ENCODE measurements at places on chromosomes 3 and 15.

- no peak for DNase-seq
Measured at GRCh38 chr15:95866711-95867440, 463.6 kb upstream of the NR2F2 start.

DNA sequence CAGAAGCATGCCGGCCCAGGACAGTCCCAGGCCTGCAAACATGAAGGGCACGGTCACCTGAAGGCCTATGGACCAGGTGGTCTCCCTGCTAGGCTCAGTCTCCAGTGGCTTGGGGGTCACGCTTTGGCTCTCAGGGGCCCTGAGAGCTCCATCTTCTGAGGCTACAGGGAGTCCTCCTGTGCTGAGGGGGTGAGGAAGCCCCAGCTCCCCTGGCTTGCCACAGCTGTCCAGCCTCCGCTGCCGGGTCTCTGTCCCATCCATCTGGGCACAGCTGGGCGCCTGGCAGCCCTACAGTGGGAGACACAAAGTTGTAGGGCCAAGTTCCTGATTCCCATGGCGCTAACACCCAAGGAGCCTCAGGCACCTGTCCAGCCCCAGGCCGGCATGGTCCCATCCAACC lies 16.0 kb downstream of the SLC41A3 start:
- no peak for DNase-seq

DNA sequence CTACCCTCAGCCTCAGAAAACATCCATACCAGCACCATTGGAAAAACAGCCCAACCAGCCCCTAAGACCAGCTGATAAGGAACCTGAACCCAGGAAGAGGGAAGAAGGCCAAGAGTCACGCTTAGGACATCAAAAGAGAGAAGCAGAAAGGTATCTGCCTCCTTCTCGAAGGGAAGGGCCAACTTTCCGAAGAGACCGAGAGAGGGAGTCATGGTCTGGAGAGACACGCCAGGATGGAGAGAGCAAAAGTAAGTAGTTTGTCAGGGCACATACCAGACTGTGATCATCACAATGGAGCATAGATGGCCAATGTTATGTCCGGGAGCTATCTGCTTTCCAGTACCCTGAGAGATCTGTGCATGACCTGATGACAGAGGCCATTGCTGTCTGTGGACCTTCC lies 31.0 kb upstream of the RBM5 start:
- DNase-seq = no peak

GRCh38 chr3:109702252-109702651 lies 364.9 kb upstream of the DPPA4 start:
- no peak for DNase-seq

GRCh38 chr3:108494906-108495531 lies 15.4 kb downstream of the MYH15 start:
- no peak for DNase-seq

GRCh38 chr15:74897300-74897701 lies 7.5 kb downstream of the MPI start:
- DNase-seq = no peak

DNA sequence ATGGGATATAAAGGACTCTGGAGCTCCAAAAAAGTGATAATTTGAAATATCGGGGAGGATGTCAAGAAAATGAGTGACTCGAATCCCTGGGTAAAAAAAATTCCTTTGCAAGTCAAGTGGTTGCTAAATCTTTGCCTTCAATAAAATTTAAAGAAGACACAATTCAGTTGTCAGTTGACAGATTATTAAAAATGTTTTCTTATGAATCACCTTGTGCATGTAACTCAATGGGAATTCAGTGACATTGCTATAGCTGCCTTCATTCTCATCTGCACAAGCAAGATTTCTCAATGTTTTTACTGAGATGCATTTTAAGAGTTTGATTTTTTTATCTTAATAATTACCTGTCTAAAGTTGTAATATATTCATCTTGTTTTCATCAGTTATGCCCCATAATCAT lies 264.0 kb upstream of the IL12A start:
- no peak for DNase-seq

- DNase-seq = no peak
Measured at GRCh38 chr15:49876401-49877038, 242.5 kb downstream of the ATP8B4 start.

DNA sequence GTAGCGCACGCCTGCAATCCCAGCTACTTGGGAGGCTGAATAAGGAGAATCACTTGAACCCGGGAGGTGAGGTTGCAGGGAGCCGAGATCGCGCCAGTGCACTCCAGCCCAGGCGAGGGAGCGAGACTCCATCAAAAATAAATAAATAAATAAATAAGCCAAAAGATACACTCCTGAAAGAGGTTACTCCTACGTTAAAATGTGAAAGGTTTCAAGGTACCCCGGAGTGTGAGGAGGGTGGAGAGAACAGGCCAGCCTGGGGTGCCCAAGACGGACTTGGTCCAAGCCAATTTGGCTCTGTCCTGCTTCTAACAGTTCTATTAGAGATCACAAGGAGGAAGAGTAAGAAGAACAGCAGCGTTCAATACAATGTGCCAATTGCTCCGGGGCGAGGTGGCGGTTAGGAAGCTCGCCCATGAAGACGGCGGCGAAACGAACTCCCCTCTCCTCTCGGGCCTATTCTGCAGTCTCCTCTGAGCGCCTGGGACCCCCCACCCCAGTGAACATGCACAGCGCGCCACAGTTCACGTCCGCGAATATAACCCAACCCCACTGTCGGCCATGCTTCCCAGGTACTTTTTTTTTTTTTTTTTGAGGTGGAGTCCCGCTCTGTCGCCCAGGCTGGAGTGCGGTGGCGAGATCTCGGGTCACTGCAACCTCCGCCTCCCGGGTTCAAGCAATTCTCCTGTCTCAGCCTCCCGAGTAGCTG lies 942 bp downstream of the ELP6 start:
- peak; percentile 22 for DNase-seq

- DNase-seq = no peak
Measured at GRCh38 chr15:63319065-63319464, 41.7 kb downstream of the APH1B start.

- DNase-seq = peak; percentile 40
Measured at GRCh38 chr3:14203521-14204079, 25.0 kb downstream of the LSM3 start.

DNA sequence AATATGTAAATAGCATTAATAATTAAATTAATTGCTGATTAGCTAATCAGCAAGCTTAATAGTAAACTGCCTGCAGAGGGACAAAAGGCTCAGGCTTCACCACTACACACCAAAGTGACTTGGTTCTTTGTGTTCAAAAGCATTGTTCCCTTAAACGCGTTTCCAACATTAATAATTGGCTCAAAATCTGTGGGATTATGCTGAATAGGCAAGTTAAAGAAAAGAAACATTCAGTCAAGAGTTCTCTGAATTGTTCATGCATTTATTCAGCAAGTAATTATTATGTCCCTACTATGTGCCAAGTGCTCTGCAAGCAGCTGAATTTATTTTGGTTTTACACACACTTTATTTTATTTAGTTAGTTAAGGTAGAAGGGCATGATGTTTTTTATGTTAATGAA lies 558.5 kb upstream of the ARRDC4 start:
- no peak for DNase-seq

GRCh38 chr3:124056846-124057245 lies 64.9 kb upstream of the ROPN1 start:
- no peak for DNase-seq

DNA sequence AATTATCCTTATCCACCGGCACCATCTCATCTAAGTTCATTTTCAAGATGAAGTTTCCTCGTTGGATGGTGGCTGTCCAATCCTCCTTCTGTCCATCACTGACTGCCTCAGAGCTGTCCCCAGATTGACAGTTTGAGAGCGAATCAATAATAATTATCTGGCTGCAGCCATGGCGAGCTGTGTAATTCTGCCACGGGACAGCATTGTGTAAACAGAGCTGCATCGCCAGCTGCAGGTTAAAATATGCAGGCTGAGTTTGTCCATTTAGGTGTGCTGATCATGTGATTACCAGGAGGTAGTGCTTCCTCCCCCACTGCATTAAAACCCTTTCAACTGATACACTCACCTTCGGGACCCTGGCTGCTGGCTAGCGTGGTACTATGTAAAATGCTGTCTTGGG lies 461.9 kb upstream of the ONECUT1 start:
- DNase-seq = no peak

- no peak for DNase-seq
Measured at GRCh38 chr15:63218100-63218808, 28.8 kb downstream of the RAB8B start.
